Trophoblast cell (in vitro differentiated cells and primary cell): ENCODE measurements at places on chromosomes 16 and 17.

- H3K36me3 ChIP-seq, result peaks cover 52% of the 10 kb centered on the region
- no peak overlapping the region for H3K4me3 ChIP-seq
- no peak for DNase-seq
- no peaks in the 10 kb centered on the region for H3K27me3 ChIP-seq
- H3K4me1 ChIP-seq, result no peaks in the 10 kb centered on the region
These were observed 32.0 kb downstream of the FANCA start for GRCh38 chr16:89784406-89784805.

GRCh38 chr16:25087761-25088160, 23.8 kb upstream of the LCMT1 start:
- H3K4me1 ChIP-seq, result peaks cover 2% of the 10 kb centered on the region
- no peak overlapping the region for H3K4me3 ChIP-seq

- no peak overlapping the region for H3K27ac ChIP-seq
- no peak overlapping the region for H3K4me3 ChIP-seq
- H3K27me3 ChIP-seq, result no peaks in the 10 kb centered on the region
- H3K4me1 ChIP-seq, result peaks cover 22% of the 10 kb centered on the region
These were observed 52.1 kb upstream of the TOB1 start for GRCh38 chr17:50918071-50918932.

- H3K36me3 ChIP-seq, result no peaks in the 10 kb centered on the region
- no peak overlapping the region for H3K27ac ChIP-seq
- DNase-seq, result no peak
- H3K4me3 ChIP-seq, result no peak overlapping the region
- no peaks in the 10 kb centered on the region for H3K27me3 ChIP-seq
- H3K4me1 ChIP-seq, result peaks cover 13% of the 10 kb centered on the region
These were observed 85.2 kb downstream of the SMG6 start for GRCh38 chr17:2218426-2218825.

- H3K27me3 ChIP-seq, result peaks cover 10% of the 10 kb centered on the region
- no peaks in the 10 kb centered on the region for H3K4me1 ChIP-seq
- H3K4me3 ChIP-seq, result no peak overlapping the region
- H3K27ac ChIP-seq, result no peak overlapping the region
- no peaks in the 10 kb centered on the region for H3K36me3 ChIP-seq
- no peak for DNase-seq
These were observed 791 bp downstream of the DNAI2 start for GRCh38 chr17:74274709-74275340.

- H3K4me1 ChIP-seq, result no peaks in the 10 kb centered on the region
- H3K27ac ChIP-seq, result no peak overlapping the region
- DNase-seq, result peak; percentile 46
- no peak overlapping the region for H3K4me3 ChIP-seq
These were observed 202.6 kb upstream of the MYOCD start for GRCh38 chr17:12463102-12463501.

- H3K4me3 ChIP-seq, result peak overlapping the region; percentile 86
- H3K36me3 ChIP-seq, result peaks cover 17% of the 10 kb centered on the region
- peaks cover 44% of the 10 kb centered on the region for H3K4me1 ChIP-seq
- no peaks in the 10 kb centered on the region for H3K27me3 ChIP-seq
- peak; percentile 62 for DNase-seq
- peak overlapping the region; percentile 74 for H3K27ac ChIP-seq
These were observed 685 bp upstream of the MPG start for GRCh38 chr16:77273-77806.

- no peaks in the 10 kb centered on the region for H3K4me1 ChIP-seq
- no peak for DNase-seq
- H3K4me3 ChIP-seq, result no peak overlapping the region
- no peak overlapping the region for H3K27ac ChIP-seq
- no peaks in the 10 kb centered on the region for H3K36me3 ChIP-seq
- H3K27me3 ChIP-seq, result no peaks in the 10 kb centered on the region
These were observed 972.9 kb upstream of the SOX9 start for GRCh38 chr17:71147906-71148305.

DNA sequence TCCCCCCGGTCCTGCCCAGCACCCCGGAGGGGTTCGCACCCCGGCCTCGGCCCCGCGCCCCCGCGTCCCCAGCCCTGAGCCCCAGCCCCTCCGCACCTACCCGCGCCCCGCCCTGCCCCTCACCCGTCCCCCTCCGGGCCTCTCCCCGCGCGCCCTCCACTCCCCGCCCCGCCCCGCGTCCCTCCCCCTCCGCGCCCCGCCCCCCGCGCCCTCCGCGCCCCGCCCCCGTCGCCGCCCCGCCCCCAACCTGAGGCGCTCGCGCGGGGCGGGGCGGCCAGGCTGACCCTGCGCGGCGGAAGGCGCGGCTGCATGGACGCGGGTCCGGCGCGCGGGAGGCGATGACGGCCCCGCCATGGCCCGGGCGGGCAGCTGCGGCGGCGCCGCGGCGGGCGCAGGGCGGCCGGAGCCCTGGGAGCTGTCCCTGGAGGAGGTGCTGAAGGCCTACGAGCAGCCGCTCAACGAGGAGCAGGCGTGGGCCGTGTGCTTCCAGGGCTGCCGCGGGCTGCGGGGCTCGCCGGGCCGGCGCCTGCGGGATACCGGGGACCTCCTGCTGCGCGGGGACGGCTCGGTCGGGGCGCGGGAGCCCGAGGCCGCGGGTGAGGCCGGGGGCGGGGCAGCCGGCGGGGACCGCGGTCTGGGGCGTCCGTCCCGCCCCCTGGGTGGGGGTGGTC, at the start of gene SPIRE2:
TSS of gene SPIRE2 (plus strand) at position 277 of the 671 bp plus-strand sequence. CDS start at position 353, 76 bp downstream.
- no peaks in the 10 kb centered on the region for H3K27me3 ChIP-seq
- DNase-seq, result peak; percentile 76

DNA sequence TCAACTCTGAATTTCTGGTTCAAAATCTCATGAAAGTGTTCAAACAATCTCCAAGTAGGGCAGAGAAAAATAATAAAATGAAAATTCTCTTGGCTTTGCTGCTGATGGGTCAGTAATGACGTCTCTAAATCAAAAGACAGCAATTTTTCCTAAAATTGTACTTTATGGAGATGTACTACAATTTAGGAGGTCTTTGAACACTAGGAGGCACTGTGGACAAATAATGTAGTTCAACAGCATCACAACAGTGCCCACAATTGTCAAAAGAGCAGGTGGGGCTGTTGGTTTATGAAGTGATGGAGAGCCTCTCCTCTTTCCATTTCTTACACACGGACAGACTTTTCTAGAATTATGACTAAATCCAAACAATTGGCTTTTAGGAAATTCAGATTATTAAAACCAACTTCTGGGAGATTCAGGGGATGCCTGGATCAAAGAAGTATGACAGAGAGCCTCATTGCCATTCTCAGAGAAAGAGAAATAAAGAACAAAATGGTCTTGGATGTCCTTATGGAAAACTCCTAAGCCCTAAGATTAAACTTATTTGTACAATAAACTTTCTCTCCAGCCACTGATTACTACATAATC, 23.8 kb downstream of the EZH1 start:
- H3K4me1 ChIP-seq, result no peaks in the 10 kb centered on the region
- H3K27me3 ChIP-seq, result no peaks in the 10 kb centered on the region
- H3K4me3 ChIP-seq, result no peak overlapping the region

DNA sequence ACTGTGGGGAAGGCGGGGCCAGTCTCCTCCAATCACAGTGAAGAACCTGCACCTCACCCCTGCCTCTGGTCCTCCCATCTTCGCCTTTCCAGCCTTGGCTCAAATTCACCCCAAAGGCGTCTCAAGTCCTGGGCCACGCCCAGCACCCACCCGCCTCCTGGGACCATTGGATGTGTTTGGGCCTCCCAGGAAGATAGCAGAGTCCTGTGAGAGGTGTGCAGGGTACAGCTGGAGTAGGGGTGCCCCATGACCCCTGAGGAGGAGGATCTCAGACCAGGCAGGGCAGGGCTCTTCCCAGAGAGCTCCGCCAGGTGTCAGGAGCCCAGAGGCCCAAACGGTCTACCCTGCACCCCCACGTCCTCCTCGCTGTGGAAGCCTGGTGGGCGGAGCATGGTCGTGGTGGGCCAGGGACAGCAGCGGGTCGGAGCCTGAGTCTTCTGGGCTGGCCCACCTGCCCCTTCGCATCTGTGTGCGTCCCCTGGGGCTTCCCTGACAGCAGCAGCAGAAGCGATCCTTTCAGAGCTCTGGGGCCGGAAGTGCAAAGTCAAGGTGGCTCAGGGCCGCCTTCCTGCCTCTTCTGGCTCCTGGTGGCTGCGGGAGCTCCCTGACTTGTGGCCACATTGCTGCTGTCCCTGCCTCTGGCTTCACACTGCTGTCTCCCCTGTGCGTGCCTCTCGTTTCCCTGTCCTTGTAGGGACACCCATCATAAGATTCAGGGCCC, 34.9 kb upstream of the ZNF469 start:
- H3K27me3 ChIP-seq, result no peaks in the 10 kb centered on the region
- H3K36me3 ChIP-seq, result no peaks in the 10 kb centered on the region
- no peak for DNase-seq
- H3K27ac ChIP-seq, result no peak overlapping the region

DNA sequence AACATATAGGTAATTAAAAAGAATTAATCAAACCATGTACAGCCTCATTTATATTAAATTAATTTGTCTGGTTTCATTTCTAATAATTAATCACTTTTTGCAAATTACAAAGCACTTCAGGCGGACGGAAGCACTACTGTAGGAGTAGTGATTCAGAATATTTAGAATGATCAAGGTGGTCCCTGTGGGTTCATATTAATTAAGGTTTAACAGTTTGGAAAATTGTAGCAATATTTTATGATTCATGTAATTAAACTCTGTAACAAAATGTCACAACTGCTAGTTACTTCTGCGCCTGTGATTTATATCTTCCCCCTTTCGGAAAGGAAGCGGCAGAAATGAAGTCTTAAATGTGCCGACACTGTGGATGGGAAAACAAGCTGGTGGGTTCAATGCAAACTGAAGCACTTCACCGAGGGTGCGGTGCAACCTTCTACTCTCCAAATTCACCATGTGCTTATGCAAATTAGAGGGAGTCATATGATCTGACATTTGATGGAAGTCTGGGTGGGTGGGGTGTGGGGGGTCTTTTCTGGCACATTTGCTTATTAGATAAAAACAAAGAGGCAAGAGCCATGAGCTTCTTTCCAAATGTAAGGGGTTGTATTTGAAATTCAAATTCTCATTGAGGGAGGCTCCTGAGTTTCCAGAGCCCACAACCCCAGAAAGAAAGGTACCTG, 679.4 kb downstream of the TOX3 start:
- H3K4me3 ChIP-seq, result no peak overlapping the region
- H3K36me3 ChIP-seq, result no peaks in the 10 kb centered on the region
- DNase-seq, result no peak
- no peaks in the 10 kb centered on the region for H3K27me3 ChIP-seq

DNA sequence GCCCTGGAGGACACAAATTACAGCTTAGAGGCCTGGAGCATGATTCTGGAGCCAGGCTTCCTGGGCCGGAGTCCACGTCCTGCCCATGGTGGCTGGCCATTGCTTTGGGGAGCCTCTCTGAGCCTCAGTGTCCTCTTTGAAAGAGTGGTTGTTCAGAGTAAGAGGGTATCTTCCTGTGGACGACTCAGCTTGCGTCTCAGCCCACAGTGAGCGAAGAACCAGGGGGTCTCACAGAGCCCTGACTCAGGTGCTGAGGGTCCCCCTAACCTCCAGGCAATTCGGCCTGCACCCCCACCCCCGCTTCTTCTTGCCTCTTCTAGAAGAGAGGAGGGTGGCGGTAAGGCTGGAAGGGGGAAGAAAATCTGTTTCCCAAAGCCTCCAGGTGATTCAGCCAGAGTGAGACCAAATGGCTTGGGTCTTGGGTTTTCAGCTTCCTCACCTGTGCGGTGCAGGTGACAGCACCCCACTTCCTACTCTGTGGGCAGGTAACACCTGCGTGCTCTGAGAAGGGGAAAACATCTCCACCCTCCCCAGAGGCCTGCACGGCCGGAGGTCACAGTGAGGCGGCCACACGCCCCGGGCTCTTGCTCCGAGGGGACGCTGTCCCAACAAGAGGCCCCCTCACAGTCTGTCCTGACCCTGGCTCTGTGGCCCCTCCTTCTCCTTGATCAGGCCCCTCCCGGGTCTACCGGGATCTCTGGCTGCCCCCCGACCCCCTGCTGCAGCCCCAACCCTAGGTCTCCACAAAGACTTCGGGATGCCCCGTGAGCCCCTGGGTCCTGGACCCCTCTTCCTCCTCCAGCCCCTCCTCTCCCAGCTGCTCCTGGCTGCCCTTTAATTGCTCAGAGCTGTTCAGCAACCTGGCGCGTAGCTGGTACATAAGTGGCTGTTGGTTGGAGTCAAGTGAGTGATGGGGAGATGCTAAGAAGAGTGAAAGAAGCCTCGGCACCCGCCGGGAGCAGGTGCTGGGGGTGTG, 119.2 kb downstream of the METRNL start:
- no peak for DNase-seq
- no peaks in the 10 kb centered on the region for H3K4me1 ChIP-seq
- no peaks in the 10 kb centered on the region for H3K27me3 ChIP-seq
- H3K27ac ChIP-seq, result no peak overlapping the region
- H3K36me3 ChIP-seq, result no peaks in the 10 kb centered on the region
- H3K4me3 ChIP-seq, result no peak overlapping the region

DNA sequence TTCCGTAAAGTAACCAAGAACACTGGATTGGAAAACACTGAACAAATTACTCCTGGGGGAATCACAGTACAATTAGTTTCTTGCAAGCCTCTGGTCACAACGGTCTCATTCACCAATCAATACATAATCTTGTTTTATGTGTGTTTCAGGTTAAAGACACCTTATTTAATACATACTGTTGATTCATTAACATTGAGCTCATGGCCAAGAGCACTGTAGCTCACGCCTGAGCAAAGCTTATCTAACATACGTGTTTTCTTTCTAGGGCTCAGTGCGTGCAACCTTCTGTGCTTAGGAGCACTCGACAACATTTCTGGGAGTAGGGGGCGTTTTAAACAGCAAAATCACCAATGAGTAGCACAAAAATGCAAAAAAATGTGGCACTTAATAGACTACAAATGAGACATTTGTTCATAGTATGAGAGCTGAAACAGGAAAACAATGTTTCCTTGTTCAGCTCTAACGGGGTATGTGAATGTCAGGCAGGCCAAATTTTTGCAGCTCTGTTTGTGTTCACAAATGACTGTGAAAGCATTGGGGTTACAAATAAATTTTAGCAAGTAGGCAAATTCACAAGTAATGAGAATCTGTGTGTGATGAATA, 206.2 kb downstream of the CNTNAP4 start:
- no peak overlapping the region for H3K4me3 ChIP-seq
- no peaks in the 10 kb centered on the region for H3K27me3 ChIP-seq
- H3K27ac ChIP-seq, result no peak overlapping the region
- DNase-seq, result no peak
- no peaks in the 10 kb centered on the region for H3K36me3 ChIP-seq
- no peaks in the 10 kb centered on the region for H3K4me1 ChIP-seq
